ENCODE measurements at places on chromosomes 2 and 18.

DNA sequence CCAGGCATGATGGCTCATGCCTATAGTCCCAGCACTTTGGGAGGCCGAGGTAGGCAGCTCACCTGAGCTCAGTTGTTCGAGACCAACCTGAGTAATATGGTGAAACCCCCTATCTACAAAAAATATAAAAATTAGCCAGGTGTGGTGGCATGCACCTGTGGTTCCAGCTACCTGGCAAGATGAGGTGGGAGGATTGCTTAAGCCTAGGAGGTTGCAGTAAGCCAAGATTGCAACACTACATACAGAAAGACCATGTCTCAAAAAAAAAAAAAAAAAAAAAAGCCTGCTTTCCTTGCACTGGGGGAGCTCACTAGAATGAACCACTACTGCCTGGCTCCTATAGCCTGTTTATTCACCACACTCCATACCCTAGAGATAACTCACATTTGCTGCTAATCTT lies 7.4 kb upstream of the MAT2A start:
- DNase-seq: no peak

GRCh38 chr2:232687382-232688160 lies 9.6 kb upstream of the GIGYF2 start:
- no peak for DNase-seq

DNA sequence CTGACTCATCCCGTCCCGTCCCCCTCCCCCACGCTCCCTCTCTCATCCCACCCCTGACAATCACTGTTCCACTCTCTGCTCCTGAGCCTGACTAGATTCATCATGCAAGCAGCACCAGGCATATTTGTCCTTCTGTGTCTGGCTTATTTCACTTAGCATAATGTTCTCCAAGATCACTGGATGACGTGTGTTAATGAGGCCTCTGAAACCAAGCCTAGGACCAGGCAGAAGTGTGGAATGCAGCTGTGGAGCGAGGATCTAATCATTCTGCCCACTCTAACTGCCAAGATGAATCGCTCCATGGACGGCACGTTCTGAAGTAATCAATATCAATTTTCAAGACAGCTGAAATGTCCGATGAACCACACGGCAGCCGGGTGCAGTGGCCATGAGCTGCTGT lies 122.4 kb upstream of the ZNF236 start:
- no peak for DNase-seq

- no peak for DNase-seq
Observed at GRCh38 chr2:237682856-237683670, 55.7 kb downstream of the LRRFIP1 start.

- DNase-seq: no peak
Observed at GRCh38 chr18:11943551-11943950, 35.4 kb upstream of the MPPE1 start.

DNA sequence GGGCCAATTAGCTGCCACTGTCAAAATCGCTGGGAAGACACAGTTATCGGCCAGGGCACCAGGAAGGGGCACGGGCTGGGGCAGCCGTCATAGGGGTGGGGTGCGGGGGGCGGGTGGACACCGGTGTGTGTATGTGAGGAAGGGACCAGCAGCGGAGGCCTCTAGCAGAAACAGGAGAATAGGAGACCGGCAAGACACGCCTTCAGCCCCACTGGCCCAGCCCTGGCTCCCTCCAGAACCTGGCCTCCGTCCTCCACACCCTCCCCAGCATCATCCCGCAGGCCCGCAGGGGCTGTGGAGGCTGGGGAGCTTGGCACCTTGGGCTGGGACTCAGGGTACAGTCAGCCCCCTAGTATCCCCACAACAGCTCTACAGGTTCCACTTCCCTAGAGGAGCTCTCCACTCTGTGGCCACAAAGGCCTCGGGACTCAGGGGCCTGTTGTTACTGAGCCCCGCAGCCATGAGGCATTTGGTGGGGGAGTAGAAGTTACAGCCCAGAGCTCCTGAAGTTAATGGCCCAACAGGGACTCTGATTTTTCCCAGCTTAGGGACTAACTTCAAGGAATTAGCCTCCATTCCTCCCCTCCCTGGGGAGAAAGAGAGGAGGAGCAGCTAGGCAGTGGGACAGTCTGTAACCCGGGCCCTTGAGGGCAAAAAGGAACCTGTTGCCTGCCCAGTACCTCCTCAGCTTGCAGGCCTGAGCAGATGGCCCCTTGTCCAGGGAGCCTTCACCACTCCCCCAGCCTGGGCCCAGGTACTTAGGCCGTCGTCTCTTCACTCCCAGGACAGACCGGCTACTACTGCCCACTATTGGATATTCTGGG lies 19.9 kb downstream of the SH2D6 start:
- no peak for DNase-seq
